A172 (cell line): ENCODE measurements at places on chromosomes 1 and 21.
A peak's percentile ranks its signal among the peaks of the same experiment; 100 is the strongest.

- DNase-seq, result peak; percentile 77
These were observed 64.0 kb downstream of the MEGF6 start for GRCh38 chr1:3547055-3548005.

DNA sequence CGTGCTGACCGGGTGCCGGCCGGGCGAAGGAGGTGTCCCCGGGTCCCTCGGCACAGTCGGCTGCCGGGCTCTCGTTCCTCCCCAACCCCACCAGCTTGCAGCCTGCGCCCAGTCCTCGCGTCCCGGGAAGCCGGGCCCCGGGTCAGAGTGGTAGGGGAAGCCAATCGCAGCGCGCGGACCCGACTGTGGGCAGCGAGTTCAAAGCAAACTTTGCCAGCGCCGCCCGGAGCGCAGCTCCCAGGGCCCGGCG is 328 bp downstream of the MYCL start:
- no peak for DNase-seq

DNA sequence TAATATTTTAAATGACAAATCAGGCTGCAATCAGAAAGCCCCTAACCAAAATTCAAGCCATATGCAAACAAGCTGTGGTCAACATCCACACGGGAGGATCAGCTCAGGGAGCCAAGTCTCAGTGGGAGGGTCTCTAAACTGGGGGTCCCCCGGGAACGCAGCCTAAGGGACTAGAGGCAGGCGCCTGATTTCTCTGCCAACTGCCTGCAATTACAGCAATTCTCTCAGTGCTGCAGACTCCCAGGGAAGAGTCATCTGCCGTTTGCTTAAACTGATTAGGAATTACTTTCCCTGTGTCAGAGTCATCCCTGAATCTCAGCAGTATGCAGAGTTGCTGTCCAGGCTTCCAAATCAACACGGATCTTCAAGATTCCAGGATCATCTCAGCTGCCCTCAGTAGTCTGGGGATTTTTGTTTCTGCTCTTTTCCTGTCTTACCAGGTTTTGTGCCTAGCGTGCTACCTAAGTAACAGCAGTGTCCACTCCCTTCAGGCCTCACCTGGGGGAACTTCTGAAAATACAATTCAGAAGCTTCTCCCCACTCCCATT is 247.8 kb downstream of the RRAGC start:
- no peak for DNase-seq

DNA sequence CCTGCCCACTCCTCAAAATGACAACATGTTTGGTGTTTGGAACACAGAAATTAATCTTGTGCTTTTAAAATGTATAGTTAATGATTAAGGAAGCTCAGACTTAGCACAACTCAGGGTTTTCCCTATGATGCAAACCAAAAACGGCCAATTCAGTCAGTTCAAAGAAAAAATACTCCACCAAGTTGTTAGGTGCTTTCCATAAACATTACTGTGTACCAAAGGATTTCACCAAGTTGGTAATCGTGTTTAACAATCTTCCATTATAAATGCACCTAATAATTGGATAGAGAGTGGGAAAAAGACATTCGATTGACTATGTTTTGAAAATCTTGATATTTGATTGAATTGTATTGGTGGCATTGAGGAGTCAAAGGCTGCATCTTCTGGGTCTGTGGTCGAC is 33.3 kb upstream of the DUSP10 start:
- no peak for DNase-seq
